T-helper 2 cell (primary cell): ENCODE measurements at places on chromosomes 13 and 19.

GRCh38 chr13:75938811-75939560 lies 302.9 kb downstream of the LMO7 start:
- no peak for DNase-seq

DNA sequence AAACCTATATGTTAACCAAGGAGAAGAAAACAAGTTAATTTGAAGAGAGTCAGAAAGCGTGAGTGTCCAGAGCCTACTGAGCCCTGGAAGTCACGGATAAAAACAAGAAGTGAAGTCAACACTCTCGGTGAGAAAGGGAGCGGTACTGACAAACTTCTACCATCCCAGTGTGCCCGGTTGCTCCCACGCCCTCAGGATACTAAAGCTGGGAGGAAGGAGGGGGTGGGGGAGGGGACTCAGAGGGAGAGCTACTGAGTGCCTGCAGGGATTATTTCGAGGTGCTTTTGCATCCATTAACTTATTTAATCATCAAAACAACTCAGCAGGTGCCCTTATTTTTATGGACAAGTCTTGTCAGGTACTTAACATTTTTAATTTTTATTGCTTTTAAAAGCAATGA lies 166.2 kb downstream of the ZIC5 start:
- DNase-seq, result no peak

DNA sequence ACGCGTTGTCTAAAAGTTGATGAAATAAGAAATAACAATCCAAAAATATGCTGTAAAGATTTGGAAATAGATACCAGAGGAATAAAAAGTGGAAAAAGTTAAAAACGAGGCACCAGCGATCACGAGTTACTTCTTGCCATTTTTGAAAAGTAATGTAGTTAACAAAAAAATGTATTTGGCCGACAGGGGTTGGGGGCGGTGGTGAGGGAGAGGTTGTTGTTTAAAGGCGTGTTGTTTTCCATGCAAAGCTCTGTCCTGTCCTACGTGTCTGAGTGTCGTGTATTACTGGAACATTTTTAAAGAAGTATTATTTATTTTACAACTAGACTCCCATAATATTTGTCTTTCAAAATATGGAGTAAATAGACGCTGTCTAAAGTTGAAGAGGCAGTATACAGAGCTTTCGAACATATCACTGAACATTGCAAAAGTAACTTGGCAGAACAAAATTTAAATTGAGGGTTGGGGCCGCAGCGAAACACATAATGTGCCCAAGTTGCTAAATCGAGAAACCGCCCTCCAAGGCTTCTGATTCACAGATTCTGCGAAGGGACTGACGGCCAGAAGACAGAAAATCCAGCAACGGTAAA lies 823 bp downstream of the FBXO17 start:
- DNase-seq, result no peak

DNA sequence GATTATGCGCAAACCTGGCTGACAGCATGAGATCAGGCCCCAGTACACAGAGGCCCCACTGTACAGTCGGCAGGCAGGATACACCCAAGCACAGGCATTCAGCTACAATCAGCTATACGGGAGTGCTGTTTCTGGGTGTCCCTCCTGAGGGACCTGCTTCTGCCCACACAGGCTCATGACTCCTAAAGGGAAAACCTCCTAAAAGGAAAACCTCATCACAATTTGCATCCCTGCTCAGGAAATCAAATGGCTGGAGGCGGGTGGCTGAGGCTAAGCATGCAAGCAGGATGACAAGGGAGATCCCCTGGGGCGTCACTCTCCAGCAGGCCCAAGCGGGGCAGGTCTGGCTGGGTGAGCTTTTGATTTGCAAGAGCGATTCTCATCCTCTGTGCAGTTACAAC lies 99.8 kb downstream of the CRYL1 start:
- no peak for DNase-seq

- no peak for DNase-seq
Observed at GRCh38 chr13:54627646-54628372, 1599.2 kb downstream of the OLFM4 start.

- no peak for DNase-seq
Observed at GRCh38 chr19:14148751-14149410, 12.5 kb upstream of the ASF1B start.

- no peak for DNase-seq
Observed at GRCh38 chr13:30567072-30567471, 50.6 kb upstream of the USPL1 start.

- no peak for DNase-seq
Observed at GRCh38 chr13:97849305-97849704, 104.2 kb upstream of the IPO5 start.

- no peak for DNase-seq
Observed at GRCh38 chr19:8526345-8527091, 12.6 kb upstream of the ZNF414 start.

DNA sequence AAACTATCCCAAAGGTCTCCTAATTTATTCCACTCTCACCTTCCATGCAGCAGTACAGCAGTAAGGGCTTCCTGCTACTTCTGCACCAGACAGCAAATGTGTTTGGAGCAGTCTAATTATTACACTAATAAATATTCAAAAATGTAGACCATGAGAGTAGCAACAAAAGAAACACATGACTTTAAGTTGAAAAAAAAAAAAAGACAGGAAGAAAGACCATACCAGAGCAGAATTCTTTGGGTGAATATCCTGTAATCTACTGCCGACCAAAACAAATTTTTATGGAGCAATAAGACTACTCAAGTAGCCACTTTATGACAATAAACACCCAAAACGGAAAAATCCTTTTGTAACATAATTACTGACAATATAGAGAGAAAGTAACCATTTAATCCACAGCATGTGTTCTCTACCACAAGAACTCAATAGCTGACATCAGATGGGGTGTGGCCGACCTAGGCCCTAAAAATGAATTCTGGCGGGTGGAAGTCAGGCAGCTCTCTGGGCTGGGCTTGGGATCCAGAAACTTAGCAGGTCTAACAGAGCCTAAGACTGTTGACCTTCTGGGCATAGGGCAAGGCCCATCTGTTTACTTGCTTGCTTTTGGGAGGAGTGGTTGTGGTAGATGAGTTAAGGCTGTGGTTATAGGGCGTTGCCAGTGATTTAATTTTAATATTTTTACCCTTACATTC lies 4.6 kb downstream of the KLF12 start:
- no peak for DNase-seq

- no peak for DNase-seq
Observed at GRCh38 chr19:19171821-19172532, 1.9 kb upstream of the MEF2B start.

GRCh38 chr19:56142087-56142787 lies 1.1 kb downstream of the ZNF444 start:
- DNase-seq, result no peak

GRCh38 chr19:15122331-15123030 lies 15.3 kb downstream of the SYDE1 start:
- DNase-seq, result no peak

DNA sequence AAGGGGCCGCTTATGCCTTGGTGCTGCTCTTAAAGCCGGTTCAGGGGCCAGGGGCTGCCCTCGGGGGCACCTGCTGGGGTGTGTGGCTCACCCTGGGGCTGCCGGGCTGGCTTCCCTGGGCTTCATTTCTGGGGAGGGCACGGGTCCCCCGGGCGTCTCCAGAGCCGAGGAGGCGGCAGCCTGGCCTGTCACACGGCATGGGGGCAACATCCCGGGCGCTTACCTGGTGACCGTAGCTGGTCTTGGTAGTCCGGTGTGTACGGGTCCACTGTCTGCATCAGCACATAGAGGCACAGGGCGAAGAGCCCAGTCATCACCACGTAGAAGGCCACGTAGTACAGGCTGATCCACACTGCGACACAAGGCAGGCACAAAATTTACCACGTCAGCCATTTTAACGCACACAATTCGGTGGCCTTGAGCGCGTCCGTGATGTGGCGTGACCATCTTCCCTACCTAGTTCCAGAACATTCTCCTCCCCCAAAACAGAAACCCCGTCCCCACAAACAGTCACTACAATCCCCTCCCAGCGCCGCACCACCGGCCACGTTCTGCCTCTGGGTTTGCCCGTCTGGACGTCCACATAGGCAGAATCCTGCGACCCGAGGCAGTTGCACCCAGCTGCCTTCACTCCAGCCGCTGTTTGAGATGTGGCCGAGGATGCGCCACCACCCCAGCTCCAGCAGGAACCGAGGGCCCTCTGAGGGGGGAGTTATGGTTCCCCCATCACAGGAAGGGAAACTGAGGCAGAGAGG lies 3.2 kb downstream of the ATP4B start:
- no peak for DNase-seq

- no peak for DNase-seq
Observed at GRCh38 chr13:105278943-105279381, 1256.5 kb downstream of the EFNB2 start.

DNA sequence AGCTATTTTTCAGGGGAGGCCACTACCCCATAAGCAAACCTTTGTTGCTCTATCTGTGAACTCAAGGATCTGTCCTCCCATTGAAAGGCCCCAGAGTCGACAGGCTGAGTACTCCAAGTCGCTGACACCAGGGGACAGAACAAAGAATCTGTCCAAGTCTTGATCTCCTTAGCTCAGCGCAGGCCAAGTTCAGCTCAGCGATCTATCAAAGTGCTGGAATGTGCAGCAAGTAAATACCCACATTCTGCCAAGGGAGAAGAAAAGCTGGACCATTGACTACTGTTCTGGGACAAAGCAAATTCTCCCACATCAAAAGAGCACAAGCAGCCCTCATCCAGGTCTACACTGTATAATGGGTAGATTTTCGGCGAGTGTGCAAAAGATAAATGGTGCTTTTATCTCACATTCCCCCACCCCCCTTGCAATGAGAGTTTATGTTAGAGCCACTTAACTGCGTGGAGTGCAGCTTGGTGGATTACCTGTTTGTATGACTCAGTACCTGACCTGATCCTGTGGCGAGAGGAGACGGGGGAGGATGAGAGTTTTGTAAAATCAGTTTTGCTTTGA lies 391.7 kb upstream of the SGCG start:
- DNase-seq, result no peak

- DNase-seq, result no peak
Observed at GRCh38 chr13:47764817-47765216, 236.3 kb downstream of the SUCLA2 start.

GRCh38 chr19:57800696-57801095 lies 14.0 kb downstream of the ZNF552 start:
- DNase-seq, result no peak

- DNase-seq, result no peak
Observed at GRCh38 chr13:96229356-96229755, 139.4 kb downstream of the HS6ST3 start.
